Esophagus squamous epithelium (tissue), 5 donors: ENCODE measurements at places on chromosomes 5 and 9.

- no peak for DNase-seq
These were observed 612.9 kb upstream of the TLE4 start for GRCh38 chr9:78958892-78959291.

DNA sequence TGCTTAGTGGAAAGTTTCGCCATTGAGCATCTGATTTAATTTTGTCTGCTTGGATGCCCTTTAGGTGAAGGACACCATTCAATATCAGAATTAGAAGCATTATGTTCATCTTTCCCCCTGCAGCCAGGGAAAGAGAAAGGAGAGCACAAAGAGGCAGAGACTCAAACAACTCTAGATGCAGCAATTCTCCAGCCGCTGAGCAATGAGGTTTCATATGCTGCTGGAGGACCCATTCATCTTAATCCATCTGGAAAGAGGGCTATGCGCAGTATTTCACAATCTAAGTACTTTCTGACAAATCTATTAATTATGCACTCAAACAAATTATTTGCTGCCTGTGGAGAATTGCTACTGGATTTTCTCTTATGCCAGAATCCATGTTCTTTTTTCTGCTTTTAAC, 527.0 kb upstream of the TUSC1 start:
- DNase-seq, result no peak

GRCh38 chr9:126108240-126108639, 218.4 kb upstream of the MVB12B start:
- no peak for DNase-seq

DNA sequence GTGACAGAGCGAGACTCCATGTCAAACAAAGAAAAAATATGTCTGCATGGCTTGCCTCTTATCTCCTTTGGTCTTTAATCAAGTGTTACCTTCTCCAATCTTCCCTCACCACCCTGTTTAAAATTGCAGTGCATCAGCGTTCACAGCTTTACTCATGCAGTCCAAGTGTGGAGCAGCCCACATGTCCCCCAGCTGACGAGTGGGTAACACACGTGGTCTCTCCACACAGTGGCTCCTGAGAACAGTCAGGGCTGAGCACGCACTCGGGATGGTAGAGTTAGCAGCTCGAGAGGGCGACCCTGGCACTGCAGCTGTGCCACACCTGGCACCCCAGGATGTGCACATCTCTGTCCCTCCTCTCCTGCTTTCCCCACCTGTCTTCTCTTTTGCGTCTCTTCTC, 25.9 kb upstream of the CFAP157 start:
- no peak for DNase-seq

GRCh38 chr9:34328500-34328986, 525 bp downstream of the KIF24 start:
- no peak for DNase-seq

DNA sequence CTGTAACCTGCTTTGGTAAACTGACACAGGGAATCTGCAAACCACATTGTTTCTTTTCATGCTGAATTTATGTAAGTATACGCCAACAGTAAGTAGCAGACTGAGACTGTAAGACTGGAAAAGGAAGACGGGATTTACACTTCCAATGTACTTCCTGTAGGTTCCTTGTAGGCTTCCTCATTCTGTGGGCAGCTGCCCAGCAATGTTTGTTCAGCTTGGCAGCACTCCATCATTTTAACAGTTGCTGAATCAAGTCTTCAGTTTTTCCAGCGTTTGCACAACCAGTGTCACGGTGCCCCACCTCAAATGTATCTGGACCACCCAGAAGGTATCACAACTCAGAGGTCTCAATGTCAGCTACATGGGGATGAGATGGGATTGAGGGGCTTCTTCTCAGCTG, 232.6 kb downstream of the PRDM9 start:
- no peak for DNase-seq

GRCh38 chr9:116791326-116791725, 104.2 kb downstream of the TRIM32 start:
- no peak for DNase-seq

DNA sequence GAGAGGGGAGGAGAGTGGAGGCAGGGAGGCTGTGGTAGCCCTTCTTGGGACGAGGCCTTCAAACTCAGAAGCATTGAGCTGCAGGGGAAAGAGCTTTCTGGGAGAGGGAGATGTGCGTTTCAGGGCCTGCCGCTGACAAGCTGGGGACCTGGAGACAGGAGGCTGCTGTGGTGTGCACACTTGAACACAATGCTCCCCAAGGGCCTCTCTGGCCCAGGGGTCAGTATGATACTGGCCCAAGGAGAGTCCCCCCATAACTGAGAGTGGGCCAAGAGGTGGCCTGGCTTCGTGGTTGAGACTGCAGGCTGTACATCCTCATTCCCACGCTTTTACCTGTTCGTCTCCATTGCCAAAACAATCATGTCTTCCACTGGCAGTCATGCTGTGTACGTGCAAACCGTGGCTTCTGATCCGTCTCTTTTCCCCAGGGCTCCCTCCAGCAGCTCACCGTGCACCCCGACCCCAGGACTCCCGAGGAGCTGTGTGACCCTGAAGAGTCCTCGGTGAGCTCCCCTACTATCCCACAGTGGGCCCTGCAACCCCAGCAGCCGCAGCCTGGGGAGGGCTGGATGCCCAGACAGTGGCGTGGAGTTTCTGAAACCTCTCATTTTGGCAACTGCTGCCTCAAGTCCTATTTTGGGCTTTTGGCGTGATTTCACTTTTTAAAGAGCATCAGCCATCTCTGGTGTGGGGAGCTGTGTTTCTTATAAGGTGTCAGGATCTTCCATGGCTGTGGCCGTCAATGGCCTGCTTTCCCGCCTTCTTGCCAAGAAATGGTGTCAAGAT, 43.4 kb downstream of the COL15A1 start:
- DNase-seq, result no peak

GRCh38 chr5:66713998-66714397, 117.8 kb downstream of the MAST4 start:
- DNase-seq, result no peak
